ENCODE measurements at places on chromosomes 11 and 22.

DNA sequence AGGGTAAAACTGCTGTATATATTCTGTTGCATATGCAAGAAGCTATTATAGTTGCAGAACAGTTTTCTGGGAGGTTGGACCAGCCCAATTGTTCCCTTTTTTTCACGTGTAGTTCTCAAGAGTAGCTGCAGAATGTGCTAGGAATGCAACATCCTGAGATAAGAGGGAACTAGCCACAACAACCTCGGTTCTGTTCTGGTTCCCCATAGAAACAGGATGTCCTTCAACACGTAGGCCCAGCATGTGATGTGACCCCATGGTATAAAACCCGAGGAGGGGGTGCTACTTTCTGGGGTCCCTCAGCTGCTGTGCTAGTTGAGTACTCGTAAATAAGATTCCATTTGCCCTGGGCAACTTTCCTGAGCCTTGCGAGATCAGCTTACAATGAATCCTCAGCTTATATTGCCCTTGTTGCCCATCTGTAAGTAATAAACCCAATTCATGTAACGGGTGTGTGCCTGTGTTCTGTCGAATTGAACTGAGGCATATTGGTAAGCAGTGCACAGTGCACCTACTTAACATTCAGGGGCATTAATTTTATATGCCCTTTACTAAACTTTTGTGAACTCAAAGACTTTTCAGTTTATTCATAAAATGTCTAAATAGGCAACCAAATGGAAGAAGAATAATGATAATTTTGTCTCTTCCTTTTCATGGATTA lies 23.0 kb upstream of the TRAF6 start:
- no peak for DNase-seq

DNA sequence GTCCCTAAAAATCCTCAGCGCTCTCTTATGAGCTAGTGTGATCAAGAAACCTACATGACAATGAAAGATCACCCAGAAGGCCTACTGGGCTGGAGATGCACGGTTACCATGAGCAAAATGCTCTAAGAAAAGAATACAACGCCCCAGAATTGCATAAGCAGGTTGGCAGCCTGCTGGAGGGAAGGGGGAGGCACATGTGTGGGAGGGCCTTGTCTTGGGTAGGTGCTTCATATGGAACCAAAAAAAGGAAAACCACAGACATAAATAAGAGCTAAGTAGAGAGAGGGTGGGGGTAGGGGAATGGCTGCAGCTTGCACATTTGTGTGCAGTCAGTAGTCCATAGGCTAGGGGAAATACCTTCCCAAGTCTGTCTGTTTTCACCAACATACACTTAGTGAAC lies 2.8 kb downstream of the SIAE start:
- no peak for DNase-seq

DNA sequence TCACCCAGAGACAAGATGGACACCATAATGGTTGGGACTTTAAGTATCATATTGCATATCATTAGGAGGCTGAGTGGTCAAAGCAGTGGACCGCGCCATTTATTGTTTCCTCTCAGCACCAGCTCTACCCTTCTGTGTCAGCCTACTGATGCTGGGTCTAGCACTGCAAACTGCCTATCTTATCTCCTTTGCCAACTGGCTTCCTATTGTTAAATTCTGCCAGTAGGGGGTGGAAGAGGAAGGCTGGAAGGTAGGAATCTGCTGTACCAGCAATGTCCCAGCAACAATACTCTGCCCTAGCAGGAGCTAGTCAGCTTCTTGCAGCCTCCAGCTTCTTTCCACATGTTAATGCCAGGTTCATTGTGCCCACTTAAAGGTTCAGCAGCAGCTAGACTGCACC lies 367.1 kb upstream of the PDGFD start:
- DNase-seq: no peak

- no peak for DNase-seq
Measured at GRCh38 chr11:46422588-46422987, 31.0 kb upstream of the CHRM4 start.

- no peak for DNase-seq
Measured at GRCh38 chr22:44592824-44593148, 94.8 kb upstream of the RTL6 start.

- DNase-seq: no peak
Measured at GRCh38 chr11:128575961-128576350, 11.4 kb downstream of the ETS1 start.

DNA sequence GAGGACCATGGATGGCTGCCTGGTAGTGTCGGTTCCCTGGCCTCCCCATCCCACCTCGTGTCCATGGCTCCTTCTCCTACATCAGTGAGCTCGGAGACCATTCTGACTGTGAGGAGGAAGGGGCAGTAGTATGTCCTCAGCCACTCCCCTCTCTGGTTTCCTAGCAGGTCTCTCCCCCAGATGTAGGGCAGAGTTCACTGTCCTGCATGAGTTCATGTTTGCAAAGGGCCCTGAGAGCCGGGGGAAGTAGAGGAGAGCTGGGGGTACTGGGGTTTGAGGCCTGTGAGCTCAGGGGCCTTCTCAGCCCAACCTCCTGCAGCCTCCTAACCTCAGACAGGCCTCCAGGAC lies 18.4 kb upstream of the ST3GAL4 start:
- no peak for DNase-seq

- DNase-seq: no peak
Measured at GRCh38 chr11:127385071-127385470, 384.5 kb upstream of the KIRREL3 start.
